ENCODE measurements at places on chromosomes 5 and 9.
A peak's percentile ranks its signal among the peaks of the same experiment; 100 is the strongest.

DNA sequence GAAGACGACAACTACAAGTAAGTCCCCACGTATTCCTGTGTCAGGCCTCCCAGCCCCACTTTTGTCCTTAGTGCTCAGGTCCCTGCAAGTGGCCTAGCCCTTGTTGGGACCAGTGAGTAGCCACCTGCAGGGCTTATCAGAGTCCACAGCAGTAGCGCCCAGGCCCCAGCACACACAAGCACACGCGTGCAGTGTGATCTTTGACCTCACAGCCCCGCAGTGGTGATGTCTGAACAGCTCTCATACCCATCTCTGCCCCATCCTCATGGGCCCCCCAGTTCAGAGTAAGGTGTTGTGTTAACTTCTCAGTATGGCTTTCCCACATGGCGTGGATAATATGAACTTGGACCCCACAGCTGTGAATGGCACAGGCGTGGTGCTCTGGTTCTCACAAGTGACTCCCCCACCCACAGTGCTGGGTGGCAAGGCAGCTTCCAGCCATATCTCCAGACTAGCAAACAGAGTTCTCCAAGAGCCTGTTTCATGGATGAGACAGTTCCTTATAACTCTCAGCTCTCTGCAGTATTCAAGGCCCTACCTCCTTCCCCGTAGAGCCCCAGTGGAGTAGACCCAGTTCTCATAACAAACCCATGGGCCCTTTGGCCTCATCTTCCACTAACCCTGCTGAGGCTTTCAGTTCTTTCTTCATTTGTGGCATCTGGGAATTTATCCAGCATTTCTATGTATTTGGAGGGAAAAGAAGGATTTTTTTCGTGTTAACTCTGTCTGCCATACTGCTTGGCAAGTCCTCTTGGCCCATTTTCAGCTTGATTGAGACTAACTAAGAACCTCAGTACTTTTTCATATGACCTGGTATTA lies 46.5 kb upstream of the ANGPTL2 start:
- DNase-seq, result no peak

GRCh38 chr9:129777769-129778130 lies 24.9 kb upstream of the PTGES start:
- DNase-seq, result no peak

- no peak for DNase-seq
These were observed 91.6 kb upstream of the STK32A start for GRCh38 chr5:147143215-147143614.

- no peak for DNase-seq
These were observed 9.0 kb downstream of the LCP2 start for GRCh38 chr5:170288551-170288950.

DNA sequence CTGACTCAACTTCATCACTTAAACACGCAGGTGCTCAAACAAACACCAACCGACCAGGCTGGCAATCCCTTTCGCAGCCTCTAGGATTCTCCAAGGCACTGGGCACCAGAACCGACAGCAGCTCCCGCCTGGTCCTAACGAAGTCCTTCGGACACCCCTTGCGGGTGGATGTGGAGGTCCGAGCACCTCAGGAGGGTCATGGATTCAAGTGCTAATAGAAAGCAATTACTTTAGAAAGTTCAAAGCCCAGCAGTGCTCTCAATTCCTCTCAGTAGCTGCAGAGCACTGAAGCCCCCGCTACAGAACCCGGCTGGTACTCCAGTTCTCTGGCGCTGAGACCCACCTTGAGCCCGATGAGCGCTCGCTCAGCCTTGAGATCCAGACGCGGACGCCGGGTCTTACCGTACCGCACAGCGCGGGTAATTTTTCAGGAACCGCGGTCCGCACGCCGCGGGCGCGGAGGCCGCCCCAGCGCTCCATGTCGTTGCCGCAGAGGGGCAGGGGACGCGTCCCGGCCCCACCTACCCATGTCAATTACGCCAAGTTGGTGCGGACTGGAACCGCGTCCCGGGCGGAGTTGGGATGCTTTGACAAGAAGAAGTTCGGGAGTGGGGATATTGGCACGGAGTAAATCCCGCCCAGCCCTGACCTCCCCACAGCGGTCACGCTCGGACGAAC lies 638 bp downstream of the MARCHF3 start:
- peak; percentile 65 for DNase-seq

DNA sequence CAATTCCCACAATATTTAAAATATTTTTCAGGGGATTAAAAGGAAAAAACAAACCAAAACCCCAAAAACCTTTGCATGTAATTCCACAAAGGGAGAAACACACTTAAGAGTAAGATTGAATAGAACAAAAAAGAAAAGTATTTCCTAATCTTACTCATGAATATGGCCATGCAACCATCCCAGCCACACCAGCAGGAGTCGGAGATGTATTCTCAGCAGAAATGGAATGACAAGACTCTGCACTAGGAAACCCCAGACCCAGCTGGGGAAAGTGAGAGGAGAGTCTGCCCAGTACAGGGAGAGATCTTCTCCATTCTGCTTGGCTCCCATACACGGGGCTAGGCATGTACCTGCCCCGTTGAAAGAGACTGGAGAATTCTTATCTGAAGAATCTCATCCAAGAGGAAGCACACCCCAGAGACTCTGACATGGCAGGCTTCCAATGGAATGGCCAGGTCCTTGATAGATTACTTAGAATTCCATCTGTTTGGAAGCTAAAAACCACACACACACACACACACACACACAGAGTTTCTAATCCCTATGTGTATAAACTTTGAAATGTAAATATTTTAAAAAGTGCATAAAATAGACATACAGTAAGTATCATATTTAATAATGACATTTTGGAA lies 118.8 kb downstream of the GADD45G start:
- DNase-seq, result no peak

DNA sequence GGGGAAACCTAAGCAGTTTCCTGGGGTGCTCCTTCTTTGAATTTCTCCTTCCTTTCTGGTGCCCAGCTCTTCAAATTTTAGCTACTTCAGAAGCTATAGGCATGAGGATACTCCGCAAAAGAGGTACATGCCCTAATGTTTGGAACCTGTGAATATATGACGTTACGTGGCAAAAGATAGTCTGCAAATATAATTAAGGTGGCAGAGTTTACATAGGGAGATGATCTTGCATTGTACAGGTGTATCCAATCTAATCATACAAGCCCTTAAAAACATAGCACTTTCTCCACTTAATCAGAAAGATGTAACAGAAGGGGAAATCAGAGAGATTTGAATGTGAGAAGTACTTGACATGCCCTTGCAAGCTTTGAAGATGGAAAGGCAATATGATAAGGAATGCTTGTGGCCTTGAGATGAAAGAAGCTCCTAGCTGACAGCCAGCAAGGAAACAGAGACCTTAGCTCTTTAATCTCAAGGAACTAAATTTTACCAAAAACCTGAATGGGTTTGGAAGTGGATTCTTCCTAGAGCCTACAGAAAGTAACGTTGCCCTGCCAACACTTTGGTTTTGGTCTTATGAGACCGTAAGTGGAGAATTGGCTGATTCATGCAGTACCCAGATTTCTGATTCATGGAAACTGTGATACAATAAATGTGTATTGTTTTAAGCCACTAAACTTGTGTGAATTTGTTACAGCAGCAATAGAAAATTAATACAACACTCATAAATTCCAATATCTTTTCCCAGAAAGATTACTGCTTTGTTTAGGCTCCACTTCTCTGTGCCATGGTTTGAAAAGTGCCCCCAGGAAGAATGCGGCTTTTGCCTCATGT lies 268.4 kb downstream of the FAM170A start:
- no peak for DNase-seq

GRCh38 chr9:20319641-20320337 lies 302.5 kb downstream of the MLLT3 start:
- no peak for DNase-seq

DNA sequence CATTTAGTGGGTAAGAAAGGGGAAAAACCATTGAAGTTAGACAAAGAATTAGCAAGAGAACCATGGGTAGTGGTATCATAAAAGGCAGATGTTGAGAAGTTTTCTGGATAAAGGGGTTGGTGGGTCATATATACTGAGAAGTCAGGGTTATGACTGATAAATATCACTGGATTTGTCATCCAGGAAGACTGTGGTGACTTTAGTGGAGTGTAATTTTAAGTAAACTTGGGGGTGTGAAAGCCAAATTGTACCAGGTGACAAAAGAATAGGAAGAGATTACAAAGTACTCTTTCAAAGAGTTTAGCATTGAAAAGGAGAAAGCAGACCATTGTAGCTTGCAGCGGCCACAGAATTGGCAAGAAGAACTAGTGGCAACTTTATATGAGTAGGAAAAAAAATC lies 315.2 kb upstream of the DMAC1 start:
- no peak for DNase-seq

GRCh38 chr9:123820139-123820538 lies 109.8 kb downstream of the DENND1A start:
- DNase-seq, result no peak

- no peak for DNase-seq
These were observed 363.2 kb downstream of the GLIS3 start for GRCh38 chr9:3936520-3937235.

GRCh38 chr9:2966565-2967300 lies 122.8 kb upstream of the PUM3 start:
- DNase-seq, result no peak

DNA sequence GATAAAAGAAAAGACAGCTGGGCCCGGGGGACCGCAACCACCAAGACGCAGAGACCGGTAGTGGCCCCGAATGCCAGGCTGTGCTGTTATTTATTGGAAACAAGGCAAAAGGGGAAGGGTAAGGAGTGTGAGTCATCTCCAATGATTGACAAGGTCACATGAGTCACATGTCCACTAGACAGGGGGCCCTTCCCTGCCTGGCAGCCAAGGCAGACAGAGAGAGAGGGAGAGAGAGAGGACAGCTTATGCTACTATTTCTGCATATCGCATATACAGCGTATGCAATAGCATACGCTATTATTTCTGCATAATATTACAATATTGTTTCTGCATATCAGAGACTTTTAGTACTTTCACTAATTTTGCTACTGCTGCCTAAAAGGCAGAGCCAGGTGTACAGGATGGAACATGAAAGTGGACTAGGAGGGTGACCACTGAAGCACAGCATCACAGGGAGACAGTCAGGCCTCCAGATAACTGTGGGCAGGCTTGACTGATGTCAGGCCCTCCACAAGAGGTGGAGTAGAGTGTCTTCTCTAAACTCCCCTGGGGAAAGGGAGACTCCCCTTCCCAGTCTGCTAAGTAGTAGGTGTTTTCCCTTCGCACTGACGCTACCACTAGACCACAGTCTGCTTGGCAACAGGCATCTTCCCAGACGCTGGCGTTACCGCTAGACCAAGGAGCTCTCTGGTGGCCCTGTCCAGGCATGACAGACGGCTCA lies 50.3 kb downstream of the RFX3 start:
- DNase-seq, result no peak

DNA sequence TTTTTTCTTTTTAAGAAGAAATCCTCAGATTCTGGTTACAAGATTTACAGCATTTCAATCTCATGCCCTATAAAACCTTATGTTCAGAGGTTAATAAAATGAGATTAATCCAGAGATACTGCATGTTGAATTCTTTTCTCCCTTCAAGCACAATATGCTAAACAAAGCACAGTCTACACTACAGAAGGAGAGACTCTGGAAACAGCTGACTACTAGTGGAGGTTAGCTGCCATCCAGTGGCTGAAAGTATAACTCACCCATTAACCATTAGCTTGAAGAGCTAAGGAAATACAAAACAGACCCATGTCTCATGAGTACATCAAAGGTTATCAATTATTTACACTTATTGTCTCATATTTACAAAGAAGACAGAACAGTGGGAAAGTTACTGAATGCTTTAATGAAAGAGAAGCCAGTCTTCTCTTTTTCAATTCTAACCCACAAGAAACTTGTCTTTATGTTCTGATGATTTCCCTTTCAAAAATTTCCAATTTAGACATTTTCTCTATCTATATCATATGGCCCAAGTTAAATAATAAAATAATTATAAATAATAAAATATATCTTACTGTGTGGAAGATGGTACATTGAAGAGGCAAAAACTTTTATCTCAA lies 12.7 kb upstream of the DNAH5 start:
- peak; percentile 71 for DNase-seq

- no peak for DNase-seq
These were observed 264.5 kb upstream of the PRR16 start for GRCh38 chr5:120199559-120199958.

DNA sequence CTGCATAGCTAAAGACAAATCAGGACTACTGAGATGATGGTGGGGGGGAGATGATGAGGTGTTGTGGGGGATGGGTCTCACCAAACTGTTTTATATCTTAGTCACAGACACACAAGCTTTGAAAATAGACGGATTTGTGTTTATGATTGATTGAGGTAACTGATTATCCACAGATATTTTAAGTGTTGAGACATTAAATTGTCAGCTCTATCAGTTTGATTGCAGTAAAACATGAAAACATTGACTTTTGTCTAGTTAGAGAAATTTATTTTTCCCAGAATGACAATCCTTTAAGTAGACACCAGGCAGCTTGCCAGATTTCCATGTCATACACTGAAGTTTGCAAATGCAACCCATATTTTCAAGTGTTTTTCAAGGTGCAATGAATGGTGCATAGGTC lies 149.8 kb downstream of the NR2F1-AS1 start:
- DNase-seq, result no peak

DNA sequence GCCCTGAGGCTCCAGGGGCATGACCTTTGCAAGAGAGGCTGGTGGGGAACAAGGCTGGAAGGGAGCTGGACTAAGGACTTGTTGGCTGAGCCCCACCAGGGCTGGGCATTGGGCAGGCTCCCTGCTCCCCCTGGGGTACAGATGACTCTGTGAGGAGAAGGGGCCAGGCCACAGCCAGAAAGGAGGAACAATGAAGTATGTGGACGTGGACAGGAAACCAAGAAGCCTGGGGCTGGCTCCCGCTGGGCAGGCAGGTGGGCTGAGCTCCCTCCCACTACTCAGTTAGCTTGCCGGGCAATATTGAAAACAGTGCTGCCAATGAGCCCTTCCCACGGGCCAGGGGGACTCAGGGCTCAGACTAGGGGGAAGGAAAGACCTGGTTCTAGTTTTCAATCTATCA lies 66.1 kb upstream of the SPTLC1 start:
- DNase-seq, result no peak

DNA sequence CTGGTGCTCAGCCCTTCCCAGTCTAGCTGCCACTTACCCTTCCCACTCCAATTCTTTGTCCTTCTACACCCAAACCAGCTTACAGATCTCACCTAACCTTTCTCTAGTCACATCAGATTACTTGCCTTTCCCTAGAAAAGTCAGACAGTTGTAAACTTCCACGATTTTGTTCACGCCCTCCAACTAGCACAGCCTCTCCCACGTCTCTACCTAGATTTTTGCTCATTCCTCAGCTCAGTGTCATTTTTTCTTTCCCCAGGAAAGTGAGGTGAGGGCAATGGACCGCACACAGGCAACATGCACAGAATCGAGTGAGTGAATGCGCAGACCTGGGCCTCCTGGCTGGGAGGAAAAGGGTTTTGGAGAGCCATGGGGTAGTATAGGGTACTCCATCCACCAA lies 20.9 kb upstream of the PRUNE2 start:
- DNase-seq, result no peak

- DNase-seq, result no peak
These were observed 296.0 kb upstream of the DMRT1 start for GRCh38 chr9:545480-545879.

Data from NCI-H526 treated with DMSO at 0.1 percent for 48 hours (cell line).